ENCODE measurements at places on chromosomes 1 and 21.

DNA sequence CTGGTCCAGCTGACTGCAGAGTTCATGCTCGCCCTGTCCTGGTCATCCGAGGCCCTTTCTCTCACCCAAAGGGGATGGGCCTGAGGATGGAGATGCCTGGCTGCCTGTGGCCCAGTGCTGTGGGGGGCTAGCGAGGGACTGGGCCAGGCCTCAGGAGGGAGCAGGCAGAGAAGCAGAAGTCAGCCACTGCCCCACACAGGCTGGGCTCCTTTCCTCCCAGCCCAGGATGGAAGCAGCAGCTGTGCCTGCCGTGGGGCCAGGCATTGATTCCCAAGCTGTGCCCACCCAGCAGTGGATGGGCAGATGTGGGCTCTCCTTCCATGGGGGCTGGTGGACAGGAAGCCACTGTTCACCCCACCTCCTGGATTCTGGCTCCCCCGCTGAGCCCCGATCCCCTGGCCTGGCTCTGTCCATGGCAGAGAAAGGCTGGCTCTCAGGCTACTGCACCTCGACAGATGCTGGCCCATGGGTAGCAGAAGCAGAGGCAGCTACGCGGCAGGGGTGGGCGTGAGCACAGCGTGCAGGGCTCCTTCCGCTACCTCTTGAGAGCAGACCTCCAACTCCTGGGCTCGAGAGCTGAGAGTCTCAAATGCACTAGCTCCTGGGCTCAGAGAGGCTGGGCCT lies 24.6 kb downstream of the RUNX3 start:
- DNase-seq: no peak

- no peak for DNase-seq
These were observed 456.0 kb upstream of the PKN2 start for GRCh38 chr1:88228114-88228513.

GRCh38 chr1:114341299-114341698 lies 169.7 kb downstream of the TRIM33 start:
- no peak for DNase-seq

GRCh38 chr1:93692026-93692425 lies 10.4 kb upstream of the BCAR3 start:
- no peak for DNase-seq

DNA sequence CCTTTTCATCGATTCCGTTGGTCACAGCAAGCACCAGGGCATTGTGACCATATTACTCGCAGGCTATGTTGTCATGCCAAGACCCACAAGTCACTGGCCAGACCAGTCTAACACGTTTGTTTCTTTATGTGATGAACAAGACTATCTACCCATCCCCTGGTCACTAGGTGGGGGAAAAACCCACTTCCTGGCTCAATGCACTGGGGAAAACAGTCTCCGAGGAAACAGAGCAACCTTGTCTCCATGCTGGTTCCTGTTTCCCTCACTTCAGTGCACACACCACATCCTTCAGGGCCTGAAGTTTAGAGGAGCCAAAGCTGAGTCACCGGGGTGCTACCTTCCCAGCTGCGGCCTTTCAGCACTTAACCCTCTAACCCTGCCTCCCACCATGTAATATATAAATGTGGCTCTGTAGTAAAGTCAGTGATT lies 20.9 kb downstream of the ERICH3 start:
- DNase-seq: no peak

GRCh38 chr1:208709981-208710380 lies 465.8 kb upstream of the PLXNA2 start:
- no peak for DNase-seq

DNA sequence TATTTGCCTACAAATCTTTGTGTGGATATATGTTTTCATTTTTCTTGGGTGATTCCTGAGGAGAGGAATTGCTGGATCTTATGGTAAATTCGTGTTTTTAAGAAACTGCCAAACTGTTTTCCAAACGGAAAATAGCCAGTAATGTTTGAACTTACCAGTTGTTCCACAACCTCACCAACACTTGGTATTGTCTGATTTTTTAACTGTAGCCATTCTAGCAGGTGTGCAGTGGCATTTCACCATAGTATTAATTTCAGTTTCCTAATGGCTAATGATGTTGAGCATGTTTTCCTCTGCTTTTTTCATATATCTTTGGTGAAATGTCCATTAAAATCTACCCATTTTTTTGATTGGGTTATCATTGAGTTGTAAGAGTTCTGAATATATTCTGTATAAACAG lies 56.6 kb downstream of the RPS6KC1 start:
- DNase-seq: no peak

- no peak for DNase-seq
These were observed 56.0 kb downstream of the LHX9 start for GRCh38 chr1:197973206-197973605.

DNA sequence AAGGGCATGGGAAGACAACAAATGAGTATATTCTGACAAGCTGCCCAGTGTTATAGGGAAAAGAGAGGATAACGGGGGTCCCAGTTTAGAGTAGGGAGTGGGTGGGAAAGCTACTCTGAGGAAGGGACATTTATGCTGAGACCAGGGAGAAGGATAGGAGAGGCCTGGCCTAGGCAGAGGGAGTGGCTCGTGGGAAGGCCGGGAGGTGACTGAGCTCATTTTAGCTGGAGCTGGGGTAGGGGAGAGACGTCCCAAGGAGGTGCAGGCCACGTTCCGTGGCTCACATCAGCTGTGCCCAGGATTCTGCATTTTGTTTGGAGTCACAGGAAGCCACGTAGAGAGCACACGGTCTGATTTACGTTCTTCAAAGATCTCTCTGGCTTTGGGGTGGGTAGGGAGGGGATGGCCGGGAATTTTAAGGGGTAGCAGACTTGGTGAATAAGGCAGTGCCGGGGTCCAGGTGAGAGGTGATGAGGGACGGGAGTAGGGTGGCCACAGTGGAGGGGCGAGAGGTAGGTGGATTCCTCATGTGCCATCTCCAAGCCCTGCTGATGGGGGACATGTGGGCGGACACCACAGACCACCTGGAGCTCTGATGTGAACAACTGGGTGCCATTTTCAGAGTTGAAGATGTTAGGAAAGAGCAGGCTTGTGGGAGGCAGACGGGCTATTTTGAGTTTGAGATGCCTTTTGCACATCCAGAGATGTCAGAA lies 4.7 kb downstream of the TINAGL1 start:
- no peak for DNase-seq

GRCh38 chr1:56547977-56548376 lies 31.4 kb downstream of the PLPP3 start:
- no peak for DNase-seq

GRCh38 chr1:231971397-231972110 lies 345.0 kb downstream of the DISC1 start:
- DNase-seq: no peak

- peak; percentile 40 for DNase-seq
These were observed 6.2 kb downstream of the TGFBR3 start for GRCh38 chr1:91879733-91880132.

- peak; percentile 41 for DNase-seq
These were observed 20.3 kb downstream of the ENO1 start for GRCh38 chr1:8858112-8858668.

- DNase-seq: no peak
These were observed 67.9 kb upstream of the APOBEC4 start for GRCh38 chr1:183721041-183721440.

- no peak for DNase-seq
These were observed 26.2 kb upstream of the IL10 start for GRCh38 chr1:206798384-206798996.

- peak; percentile 46 for DNase-seq
These were observed 92.1 kb downstream of the PRKAB2 start for GRCh38 chr1:147080006-147080661.

GRCh38 chr1:156126043-156126629 lies 11.6 kb downstream of the LMNA start:
- DNase-seq: peak; percentile 97

- peak; percentile 47 for DNase-seq
These were observed 2.4 kb downstream of the GPR157 start for GRCh38 chr1:9126511-9126910.

- no peak for DNase-seq
These were observed 24.1 kb downstream of the PADI2 start for GRCh38 chr1:17095141-17095540.

DNA sequence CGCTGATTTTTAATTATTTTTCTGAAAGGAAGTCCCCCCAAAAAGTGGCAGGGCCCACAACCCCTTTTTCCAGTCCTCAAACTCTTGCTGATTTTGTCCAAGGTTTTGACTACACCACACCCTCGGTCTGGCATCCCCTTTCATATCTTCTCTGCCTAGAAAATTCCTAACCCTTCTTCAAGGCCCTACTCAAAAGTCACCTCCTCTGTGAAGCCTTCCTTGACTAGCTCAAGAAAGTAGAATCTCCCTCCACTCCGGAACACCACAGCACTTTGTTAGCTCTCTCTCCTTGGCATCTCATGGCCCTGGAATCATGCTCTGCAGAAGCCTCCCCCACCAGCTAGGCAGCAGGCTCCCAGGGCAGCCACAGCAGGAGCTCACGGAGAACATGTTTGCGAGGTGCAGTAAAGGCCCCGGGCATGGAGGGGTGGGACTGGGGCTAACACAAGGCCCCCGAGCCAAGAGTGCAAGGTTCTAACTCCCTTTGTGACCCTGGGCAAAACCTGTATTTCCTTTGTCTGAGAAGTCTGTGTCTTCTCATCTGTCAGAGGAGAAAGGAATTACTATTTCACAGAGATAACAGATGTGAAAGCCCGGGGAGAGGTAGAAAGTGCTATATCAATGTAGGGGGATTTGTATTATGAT lies 17.7 kb upstream of the S100A7 start:
- no peak for DNase-seq

GRCh38 chr1:160429125-160429561 lies 28.8 kb downstream of the VANGL2 start:
- peak; percentile 70 for DNase-seq

- peak; percentile 43 for DNase-seq
These were observed 102.9 kb downstream of the VAV3 start for GRCh38 chr1:107862064-107862463.

DNA sequence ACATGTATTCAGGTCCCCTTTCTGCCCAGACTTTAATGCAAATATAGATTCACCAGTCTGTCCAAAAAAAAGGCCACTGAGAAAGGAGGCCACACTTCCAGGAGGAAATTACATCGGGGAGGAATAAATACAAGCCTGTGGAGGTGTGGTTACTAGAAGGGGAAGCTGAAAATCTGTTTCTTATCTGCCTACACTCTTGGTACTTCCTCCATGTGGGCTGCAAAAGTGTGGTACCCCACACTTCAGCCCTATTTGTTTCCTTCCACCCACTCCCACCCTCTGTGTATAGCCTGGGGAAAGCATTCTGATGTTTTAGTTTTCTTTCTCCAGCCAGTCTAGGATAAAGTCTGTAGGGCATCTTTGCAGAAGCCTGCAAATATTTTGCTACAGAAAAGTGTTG lies 38.4 kb downstream of the UTP25 start:
- no peak for DNase-seq

DNA sequence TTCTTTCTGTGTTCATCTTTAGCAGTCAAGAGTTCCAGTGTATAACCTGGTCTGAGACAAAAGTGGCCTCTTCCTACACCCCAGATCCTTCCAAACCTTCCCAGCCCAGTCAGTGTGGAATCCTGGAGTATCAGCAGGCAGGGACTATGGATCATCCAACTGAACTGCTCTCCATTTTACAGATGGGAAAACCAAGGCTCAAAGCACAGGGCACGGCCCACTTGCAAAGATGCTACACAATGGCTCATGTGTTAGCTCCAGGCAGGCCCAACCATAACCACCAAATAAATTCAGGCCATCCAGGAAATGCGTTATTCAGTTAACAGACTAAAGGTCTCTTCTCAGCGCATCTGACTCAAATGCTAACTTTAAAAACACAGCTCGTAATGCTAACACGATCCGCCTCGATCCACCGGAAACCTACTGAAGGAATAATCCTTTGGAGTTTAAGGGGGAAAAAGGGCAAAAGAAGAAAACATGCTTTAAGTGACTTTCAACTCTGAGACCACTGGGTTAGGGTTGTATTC lies 7.1 kb downstream of the GLIS1 start:
- no peak for DNase-seq

DNA sequence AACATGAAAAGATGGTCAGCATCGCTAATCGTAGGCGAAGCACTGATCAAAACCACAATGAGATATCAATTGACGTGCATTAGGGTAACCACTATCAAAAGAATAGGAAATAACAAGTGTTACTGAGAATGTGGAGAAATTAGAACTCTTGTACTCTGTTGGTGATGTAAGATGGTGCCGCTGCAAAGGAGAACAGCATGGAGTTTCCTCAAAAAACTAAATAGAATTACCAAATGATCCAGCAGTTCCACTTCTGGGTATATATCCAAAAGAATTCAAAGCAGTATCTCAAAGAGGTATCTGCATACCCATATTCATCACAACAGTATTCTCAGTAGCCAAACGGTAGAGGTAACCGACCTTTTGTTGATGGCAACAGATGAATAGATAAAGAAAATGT lies 8.3 kb upstream of the CD101 start:
- no peak for DNase-seq

- DNase-seq: no peak
These were observed 20.8 kb upstream of the CD5L start for GRCh38 chr1:157862114-157863070.

DNA sequence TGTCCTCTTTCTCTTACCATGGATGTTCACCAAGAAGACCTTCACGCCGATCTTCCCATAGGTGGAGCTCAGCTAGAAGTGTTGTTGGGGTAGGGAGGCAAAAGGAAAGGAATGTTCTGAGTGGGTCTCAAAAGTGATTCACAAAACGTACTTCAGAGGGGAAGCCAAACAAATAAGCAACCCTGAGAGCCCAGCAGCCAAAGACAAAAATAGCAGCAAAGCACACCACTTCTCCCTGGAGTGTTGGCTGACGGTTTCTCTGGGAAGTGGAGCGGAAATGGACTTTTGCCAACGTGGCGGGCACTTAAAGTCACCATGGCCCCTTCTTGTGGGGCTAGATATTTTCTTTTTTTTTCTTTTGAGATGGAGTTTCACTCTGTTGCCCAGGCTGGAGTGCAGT lies 23.1 kb downstream of the SLC26A9 start:
- DNase-seq: peak; percentile 52

DNA sequence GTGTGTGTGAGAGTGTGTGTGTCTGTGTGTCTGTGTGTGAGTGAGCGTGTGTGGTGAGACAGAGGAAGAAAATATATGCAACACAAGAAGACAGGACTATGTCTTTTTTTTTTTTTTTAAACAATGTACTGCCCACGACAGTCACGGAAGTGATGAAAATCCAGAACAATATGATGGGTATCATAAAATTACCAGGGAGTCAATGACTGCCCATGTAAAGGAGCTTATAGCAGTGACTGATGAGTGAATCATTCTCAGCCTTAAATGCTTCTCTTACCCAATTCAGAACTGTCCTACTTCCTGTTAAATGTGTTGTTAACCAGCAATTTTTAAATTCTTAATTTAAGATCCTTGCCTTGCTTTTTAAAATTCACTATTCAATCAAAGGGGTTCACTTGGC lies 46.6 kb downstream of the RGS7 start:
- DNase-seq: no peak

GRCh38 chr1:39098546-39099250 lies 72.5 kb downstream of the NDUFS5 start:
- DNase-seq: peak; percentile 64
